ENCODE measurements at places on chromosomes 16 and 17.

GRCh38 chr17:17907469-17907868, 64.7 kb downstream of the TOM1L2 start:
- DNase-seq = no peak

DNA sequence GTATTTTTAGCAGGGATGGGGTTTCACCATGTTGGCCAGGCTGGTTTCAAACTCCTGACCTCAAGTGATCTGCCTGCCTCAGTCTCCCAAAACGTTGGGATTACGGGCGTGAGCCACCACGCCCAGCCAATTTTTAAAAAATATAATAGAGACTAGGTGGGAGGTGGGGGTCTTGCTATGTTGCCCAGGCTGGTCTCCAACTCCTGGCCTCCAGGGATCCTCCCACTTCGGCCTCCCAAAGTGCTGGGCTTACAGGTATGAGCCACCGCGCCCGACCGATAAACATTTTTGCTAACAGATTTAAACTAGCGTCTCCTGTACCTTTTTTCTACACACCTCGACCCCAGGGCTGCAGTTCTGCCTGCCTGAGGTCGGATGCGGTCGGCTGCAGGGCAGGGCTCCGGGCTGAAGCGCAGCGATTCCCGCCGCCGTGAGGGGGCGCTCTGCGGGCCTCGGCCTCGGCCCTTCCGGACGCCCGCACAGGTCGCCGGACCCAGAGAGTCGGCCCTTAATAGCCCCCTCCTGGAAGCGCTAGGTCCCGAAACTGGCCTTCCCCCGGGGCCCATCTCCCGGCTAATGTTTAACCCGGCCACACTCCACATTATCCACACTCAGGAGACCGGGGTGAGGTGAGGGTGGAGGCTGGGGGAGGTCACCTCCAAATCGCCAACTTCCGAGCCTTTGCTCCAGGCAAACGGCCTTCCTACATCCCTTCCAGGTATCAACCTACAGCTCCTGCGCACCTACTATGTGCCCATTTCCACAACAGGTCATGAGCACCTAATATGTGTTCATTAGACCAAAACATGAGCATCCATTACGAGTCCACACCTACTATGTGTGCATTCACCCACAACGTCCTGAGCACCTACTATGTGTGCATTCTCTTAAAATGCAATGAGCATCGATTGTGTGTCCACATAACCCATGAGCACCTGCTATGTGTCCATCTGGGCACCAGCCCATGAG, 2.0 kb upstream of the GLIS2 start:
- DNase-seq = no peak

DNA sequence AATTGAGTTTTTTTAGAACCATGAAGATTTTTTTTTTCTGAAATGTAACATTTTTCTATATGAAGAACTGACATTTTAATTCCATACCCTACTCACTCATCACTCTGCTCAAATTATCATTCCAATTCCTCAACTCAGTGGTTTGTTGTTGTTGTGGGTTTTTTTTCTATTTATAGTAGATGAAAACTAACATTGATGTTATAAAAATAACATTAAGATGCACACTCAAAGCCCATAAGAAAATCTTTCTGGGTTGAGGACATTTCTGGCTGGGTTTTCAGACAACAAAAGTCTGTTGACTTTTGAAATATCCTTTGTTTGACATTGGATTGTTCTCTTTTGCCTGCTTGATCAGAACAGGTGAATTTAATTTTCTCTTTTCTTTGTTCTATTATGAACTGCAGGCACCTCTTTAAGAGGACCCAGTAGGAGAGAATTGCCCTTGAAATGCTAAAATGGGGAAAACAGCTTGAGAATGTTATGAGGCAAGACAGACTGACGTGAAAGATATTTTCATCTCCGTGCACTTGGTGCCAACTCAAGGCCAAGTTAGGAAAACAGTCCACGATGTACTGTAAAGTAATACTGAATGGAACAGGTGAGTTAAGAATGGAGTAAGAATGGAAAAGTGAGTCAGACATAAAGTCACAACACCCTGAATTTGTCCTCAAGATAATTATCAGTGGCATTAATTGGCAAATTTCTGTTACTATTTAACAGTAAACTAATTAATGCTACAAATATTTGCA, 16.1 kb upstream of the ABCA5 start:
- no peak for DNase-seq

- DNase-seq = peak; percentile 39
Observed at GRCh38 chr17:16439811-16440351, 24.5 kb downstream of the TRPV2 start.

- DNase-seq = no peak
Observed at GRCh38 chr16:24009098-24009497, 173.3 kb downstream of the PRKCB start.

DNA sequence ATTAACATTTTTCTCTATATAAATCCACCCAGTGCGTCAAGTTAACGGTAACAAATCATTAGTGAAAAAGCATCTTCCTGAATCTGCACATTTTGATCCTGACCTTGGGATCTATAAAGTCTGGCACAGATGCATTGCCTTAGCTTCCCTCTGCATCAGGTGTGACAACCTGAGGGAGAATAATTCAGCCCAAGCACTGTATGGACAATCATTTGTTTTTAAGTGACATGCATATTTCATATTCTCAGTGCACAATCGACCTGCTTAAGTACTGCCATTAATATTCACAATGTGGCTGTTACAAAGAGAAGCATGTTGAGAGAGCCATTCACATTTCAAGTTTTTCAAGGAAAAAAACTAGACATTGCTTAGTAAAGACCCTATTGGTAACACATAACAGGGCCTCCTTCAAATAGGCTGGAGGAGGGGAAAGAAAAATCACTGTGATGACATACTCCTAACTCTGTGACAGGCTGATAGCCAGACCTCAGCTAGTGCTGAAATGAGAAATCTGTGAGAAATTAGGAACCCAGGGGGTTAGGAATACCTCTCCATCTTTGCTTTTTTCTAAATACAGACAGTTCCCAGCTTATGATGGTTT, 505.3 kb upstream of the CDH5 start:
- DNase-seq = no peak

GRCh38 chr16:3654249-3654991, at the start of gene DNASE1:
DNASE1 (plus strand) TSS chr16:3654691; CDS start chr16:3655374, 683 bp downstream.
- peak; percentile 74 for DNase-seq

DNA sequence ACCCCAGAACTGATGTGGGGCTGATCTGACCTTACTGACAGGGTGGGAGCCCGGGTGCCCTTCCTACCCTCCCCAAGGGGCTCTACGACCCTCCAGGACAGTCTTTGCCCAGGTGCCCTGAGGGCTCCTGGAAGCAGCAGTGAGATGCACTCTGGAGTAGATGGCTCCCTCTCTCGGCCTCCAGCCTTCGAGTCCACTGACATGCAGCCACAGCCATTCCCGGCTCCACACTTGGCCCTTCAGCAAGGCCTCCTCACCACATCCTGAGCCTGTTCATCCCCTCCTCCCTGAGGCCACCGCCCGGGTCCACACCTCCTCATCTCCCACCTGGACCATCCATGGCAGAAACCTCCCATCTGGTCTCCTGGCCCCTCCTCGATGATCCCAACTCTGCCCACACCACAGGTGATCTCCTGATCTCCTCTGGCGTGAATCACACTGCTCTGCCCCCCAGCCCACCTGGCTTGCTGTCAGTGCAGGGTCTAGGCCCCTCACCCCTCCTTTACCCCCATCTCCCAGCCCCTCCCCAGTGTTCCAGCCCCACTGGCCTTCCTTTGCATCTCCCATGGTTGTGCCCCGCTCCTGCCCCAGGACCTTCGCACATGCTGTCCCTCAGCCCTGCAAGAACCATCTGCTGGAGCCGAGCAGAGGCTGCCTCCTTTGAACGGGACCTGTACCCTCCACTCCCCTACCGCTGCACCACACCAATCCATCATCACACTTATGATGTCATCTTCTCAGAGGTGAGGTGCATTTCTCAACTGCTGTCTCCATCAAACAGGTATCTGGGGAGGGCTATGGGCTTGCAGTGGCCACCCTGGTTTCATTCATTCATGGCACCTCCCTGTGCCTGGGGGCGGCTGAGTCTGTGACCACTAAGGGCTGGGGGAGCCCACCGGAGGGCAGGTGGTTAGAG, 44.7 kb downstream of the SOCS1 start:
- DNase-seq = no peak

DNA sequence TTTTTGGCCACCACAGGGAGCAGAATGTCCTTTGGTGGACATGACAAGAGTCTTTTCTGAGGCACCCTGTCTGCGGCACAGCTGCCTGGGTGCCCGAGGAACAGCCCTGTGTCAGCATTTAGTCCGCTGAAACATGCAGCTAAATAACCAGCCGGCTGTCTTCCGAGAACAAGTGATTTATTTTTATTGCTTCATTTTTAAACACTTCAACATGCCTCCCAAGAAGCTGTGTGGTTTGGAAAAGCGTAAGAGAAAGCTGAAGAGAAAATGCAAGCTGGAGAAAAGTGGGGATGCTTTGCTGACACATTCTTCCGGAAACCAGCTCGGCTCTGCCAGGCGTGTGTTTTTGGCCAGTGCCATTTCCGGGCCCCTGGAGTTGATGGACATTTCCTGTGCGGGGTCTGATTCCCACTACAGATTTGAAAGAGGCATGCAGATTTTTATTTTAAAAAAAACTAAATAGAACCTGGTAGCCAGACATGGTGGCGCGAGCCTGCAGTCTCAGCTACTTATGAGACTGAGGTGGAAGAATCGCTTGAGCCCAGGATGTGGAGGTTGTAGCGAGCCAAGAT, 94.7 kb downstream of the SEC14L1 start:
- DNase-seq = peak; percentile 62

GRCh38 chr17:38461683-38462082, 33.4 kb downstream of the ARHGAP23 start:
- no peak for DNase-seq

GRCh38 chr17:46958041-46958591, 20.9 kb downstream of the RPRML start:
- no peak for DNase-seq

DNA sequence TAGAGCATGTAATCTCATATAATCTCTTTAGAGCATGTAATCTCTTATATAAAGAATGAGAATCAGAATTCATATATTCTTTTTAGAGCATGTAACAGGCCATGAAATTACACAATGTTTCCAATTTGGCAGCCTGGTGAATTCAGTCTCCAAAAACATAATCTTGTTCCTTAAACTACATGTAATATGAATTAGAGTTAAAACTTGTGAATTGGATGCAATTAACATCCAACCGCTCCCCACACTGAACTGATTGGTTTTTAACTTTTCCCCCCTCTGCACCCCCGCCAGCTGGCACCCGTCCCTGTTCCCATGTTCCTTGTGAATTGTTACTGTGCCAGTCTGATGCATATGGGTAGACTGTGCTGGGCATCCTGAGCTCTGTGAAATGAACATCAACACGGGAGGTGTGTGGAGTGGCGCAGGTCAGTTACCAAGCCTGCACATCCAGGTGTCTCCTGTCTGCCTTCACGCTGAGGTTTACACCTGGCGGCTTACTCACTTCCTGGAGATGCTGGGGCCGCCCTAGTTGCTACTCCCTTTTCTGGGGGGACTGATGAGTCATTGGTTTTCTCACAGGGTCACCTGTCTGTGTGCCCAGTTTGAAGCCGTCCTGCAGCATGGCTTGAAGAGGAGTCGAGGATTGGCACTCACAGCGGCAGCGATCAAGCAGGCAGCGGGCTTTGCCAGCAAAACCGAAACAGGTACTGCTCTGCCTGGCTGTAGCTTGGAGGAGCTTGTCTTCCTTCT, 50.4 kb downstream of the SNX29 start:
- DNase-seq = no peak

- no peak for DNase-seq
Observed at GRCh38 chr16:1336619-1337018, 3.2 kb downstream of the BAIAP3 start.

DNA sequence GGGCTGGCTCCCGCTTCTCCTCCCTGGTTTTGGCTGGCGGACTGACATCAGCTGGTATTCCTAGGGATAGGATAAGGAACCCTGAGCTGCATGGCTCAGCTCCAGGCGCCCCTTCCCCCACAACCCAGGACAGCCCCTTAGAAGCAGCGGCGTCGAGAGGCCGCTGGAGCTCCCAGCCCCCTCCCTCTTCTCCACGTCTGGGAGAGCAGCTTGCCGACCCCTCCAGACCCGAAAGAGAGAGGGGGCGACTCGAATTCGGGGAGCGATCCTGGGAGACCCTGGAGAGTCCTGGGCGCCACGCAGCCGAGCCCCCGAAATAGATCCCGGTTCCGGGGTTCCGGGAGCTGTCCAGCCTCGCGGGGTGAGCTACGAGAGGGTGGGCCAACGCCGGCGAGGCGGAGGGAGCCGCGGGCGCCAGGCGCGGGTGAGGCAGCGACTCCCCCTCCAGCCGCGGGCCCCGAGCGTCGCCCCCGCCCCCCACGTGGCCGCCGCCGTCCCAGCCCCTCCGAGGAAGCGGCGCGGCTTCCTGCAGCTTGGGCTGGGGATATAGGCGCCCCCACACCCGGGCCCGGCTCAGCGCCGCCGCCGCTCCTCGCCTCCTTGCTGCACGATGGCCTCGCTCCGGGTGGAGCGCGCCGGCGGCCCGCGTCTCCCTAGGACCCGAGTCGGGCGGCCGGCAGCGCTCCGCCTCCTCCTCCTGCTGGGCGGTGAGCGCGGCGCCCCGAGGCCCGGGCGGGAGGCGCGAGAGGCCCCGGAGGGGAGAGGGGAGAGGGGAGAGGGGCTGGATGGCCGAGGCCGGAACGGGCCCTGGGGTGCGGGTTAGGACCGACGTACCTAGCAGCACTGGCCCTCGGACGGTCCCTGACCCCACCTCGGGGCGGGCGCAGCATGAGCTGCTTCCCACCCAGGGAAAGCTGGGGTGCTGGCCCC, at the start of gene RAMP2:
Gene RAMP2 (plus strand): TSS at position 576 of the 930 bp plus-strand sequence. CDS start 35 bp downstream, at position 611.
- DNase-seq = no peak

DNA sequence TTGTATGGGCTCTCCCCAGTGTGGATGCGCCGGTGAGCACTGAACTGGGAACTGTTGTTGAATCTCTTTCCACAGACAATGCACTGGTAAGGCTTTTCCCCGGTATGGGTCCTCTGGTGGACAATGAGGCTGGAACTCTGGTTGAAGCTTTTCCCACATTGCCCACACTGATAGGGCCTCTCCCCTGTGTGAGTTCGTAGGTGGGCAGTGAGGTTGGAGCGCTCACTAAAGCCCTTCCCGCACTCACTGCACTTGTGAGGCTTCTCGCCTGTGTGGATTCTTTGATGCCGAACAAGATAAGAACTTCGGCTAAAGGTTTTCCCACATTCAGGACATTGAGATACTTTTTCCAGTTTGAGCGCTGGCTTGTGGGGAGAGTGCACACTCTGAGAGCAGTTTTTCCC, 17.8 kb downstream of the ZSCAN32 start:
- no peak for DNase-seq

- peak; percentile 80 for DNase-seq
Observed at GRCh38 chr16:10964891-10965326, 20.5 kb downstream of the CLEC16A start.

All from activated naive CD4-positive, alpha-beta T cell treated with anti-CD3 and anti-CD28 coated beads for 36 hours (primary cell).